ENCODE measurements at places on chromosomes 1 and 21. TPM values are rescaled to one million over a fixed set of nuclear protein-coding genes. Genes with fewer than 3 reads are reported as not detected.

Gene RASAL2
- 34.8 TPM for total RNA-seq

Gene RABGGTB
- total RNA-seq = 60.7 TPM

Gene TRIM62
- total RNA-seq = 6.7 TPM

Gene ZNF683
- total RNA-seq = 0.40 TPM

Gene C1orf115
- 19.0 TPM for total RNA-seq

Gene PTGFRN
- total RNA-seq = 29.2 TPM

Gene OPN3
- total RNA-seq = 18.5 TPM
